WERI-Rb-1 (cell line): ENCODE measurements at places on chromosomes 4 and X.
A peak's percentile ranks its signal among the peaks of the same experiment; 100 is the strongest.

DNA sequence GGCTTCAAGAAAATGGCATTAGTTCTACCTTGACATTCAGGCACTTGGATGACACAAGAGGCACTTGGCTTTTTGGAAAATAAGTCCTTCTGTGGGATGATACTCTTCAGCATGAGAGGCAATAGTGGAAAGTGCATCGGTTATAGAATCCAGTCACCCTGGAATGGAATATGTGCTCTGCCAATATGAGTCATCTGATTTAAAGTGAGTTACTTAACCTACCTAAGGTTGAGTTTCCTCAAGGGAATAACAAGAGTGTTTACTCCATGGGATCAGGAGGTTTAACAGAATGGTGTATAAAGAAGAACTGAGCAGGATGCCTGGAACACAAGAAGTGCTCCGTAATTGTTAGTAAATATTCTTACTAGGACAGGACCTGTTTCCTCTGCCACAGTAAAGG, 10.7 kb downstream of the SLC39A8 start:
- DNase-seq: no peak

DNA sequence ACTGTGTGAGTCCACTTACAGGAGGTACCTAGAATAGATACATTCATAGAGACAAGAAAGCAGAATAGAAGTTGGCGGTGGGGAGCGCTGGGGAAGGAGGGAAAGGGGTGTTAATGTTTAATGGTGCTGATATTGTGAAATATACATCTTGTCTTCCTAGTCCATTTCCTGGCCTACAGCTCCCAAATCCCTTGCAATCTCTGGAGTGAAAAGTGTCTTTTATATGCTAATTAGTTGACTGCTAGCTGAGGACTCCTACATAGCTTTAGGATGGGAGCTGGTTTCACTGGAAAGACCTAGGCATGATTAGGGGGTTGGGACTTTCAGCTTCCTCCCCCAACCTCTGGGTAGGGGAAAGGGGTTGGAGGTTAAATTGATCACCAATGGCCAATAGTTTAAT, 36.0 kb downstream of the FUNDC1 start:
- no peak for DNase-seq

- DNase-seq: no peak
These were observed 429.7 kb downstream of the MAPK10 start for GRCh38 chr4:85929961-85930665.

DNA sequence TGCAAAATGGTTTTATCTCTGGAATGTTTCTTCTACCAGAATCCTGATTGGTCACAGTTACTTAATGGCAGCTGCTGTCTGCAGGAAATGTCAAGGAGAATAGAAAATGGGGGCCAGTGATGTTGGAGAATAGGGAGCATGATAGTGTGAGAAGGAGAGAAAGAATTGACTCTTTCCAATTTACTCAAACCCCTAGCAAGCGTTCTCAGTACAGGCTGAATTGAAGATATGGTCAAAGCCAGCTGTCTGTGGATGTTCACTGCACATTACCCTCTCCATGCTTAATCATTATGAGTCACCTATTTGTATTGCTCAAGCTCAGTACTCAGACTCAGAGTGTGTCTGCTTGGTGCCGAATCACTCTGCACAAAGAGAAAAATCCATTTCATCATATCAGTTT, 57.8 kb upstream of the FAM47B start:
- DNase-seq: no peak

GRCh38 chr4:81828991-81829390, 357.3 kb upstream of the RASGEF1B start:
- DNase-seq: no peak

GRCh38 chr4:185508181-185508580, 27.1 kb downstream of the PDLIM3 start:
- DNase-seq: no peak

DNA sequence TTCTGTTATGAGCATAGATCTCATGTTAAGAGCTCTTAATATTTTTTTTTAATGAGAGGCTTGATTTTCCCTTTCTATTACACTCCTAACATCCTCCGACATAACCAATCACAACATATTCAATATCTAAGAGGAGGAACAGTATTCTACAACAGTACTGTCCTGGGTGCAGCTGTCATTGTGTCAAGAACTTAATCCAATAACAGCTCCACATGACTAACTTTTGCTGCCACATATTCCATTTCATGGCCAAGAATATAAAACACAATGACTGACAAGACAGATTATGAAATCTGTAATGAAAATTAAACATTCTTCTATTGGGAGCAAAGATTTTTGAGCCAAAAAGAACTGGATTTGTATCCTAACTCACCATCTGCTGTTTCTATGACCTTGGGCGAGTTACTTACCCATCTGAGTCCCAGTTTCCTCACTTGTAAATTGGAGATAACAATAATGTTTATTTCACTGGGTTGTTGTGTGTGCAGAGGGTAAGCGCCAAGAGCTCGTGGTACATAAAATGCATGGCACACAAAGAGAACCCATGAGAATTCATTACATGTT, 405.6 kb downstream of the SPRY1 start:
- DNase-seq: no peak

DNA sequence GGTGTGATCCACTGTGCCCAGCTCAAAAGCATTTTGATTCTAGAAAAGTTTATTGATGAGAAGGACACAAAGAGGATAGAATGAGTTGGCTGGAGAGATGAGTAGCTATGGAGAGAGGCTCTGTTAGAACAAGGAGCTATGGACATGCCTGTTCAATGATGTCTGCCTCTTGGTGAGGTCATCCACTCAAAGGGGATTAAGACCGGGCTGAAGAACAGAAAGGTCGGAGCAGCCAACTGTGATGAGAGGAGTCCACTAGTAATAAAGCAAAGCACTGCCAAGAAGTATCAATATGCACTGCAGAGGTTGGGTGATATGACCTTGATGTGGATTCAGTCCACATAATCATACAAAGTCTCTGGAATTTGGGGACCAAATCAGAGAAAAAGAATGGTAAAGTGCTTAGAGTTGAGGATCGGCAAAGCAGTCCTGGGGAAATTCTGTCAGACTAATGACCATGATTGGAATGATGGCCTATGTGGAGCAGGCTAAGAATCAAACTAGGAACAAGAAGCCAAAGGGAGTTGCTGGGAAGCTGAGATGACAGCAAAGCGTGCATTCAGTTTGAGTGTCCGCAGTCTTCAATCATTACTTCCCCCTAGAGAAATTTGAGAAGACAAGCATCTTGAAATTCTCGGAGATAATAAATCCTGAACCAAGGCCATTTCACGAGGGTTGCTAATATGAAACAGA, 55.7 kb upstream of the MMAA start:
- DNase-seq: peak; percentile 22

GRCh38 chr4:3792813-3793212, 26.6 kb downstream of the ADRA2C start:
- DNase-seq: peak; percentile 88

DNA sequence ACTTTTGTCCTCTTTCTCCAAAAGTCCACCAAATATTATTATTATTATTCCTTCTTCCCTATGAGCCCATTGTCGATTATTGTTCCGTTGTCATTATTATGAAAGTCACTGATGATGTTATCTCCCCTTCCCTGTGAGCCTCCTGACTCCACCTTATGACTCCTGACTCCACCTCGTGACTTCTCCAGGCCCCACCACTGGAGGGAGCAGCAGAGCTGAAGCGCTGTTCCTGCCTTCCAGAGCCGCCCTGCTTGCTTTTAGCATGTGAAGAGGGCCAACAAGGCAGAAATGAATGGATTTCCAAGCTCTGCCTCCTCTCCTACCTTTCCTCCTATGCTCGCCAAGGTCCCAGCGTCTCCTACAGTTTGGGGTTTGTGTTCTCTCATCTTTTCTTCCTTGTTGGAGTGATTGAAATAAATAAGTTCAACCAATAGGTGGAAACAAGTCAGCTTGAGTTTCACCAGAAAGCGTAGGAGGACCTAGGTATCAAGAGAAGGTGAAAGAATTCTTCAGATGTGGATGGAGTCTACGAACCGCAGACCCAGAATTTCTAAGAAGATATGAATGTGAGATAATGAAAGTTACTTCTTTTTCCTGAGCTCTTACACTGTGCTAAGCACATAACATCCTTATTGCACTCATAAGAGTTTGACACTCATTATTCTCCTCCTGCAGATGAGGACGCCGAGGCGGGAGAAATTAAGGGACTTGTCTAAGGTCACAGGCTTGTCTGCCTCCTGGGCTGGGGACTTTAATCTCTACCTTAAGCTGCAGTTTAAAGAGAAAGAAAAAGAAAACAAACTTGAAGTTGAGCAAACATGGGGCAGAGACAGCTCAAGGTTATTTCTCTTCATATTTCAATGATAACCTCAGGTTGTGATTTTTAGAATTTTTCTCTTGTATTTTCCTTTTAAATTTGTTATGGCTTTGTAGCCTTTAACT, 26.1 kb downstream of the IGSF1 start:
- peak; percentile 32 for DNase-seq

DNA sequence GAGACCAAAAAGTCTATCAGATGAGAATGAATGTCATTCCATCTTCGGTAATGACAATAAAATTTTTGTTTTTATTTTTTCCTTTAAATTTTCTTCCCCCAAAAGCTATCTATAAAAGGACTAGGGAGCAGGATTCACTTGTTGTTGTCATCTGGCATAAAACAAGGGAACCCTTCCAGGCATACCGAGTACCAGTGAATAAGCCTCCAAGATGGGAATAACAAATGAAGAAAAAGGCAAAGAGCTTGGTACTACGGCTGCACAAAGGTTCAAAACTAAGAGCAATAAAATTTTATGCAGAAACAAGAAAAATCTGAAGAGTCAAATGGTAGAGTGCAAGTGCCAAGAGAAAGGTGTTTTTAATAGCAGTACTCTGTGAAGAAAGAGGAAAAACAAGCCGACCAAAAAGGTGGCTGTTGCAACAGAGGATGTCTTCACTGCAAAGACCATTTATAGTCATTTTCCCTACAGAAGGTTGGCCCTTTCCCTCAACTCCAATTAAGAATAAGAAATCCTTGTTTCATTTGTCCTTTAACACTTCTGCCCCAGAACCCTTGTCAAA, 25.8 kb downstream of the PPP3CA start:
- DNase-seq: no peak

- no peak for DNase-seq
These were observed 3.9 kb upstream of the PLA2G12A start for GRCh38 chr4:109733728-109734127.

GRCh38 chrX:120331116-120331515, 19.9 kb upstream of the TMEM255A start:
- DNase-seq: no peak

DNA sequence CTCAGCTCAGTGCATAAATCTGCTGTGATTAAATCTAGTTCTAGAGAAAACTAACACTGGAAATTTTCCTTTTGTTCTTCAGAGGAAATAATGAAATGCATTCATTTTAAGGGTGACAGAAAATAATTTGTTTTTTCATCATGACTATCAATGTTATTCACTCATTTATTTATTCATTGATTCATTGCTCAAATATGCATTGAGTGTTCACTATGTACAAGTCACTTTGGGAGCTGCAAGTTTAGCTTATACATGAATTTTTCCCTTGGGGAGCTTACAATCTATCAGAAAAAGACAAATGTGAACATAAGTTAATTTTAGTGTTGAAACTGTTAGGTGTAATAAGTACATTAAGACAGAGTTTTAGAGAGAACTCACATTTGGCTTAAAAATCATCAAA, 897.8 kb downstream of the CENPC start:
- no peak for DNase-seq

DNA sequence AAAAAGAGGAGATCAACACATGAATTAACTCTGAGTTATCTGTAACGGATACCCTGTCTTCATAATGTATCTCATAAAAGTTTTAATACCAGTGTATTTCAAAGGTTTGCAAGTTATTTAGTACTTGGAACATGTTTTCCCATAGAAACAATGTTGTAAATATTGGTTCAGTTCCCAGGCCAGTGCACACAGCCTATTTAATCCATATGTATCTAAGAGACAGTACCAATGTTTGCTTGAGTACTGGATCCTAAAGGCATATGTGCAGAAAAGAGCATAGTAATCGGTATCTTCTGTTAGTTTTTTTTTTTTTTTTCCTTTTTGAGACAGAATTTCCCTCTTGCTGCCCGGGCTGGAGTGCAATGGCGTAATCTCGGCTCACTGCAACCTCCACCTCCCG, 46.1 kb downstream of the SLIT2 start:
- DNase-seq: no peak

DNA sequence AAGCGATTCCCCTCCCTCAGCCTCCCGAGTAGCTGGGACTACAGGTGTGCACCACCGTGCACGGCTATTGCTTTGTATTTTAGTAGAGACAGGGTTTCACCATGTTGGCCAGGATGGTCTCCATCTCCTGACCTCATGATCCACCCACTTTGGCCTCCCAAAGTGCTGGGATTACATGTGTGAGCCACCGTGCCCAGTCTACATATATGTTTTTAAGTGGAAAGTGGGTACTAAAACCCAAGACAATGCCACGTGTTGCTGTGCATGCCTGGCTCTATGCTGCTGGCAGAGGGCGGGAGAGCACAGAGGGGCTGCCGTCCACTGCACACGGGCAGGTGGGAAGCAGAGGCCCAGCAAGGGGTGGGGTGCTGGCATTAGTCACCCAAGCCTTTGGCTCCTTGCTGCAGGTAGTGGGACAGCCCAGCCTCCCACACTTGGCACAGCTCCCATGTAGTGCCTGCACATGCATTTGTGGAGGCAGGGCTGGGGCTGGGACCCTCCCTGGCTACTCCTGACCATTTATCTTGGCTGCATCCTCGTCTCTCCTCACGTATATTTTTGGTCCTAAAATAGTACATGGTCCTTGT, 3.5 kb downstream of the EMD start:
- no peak for DNase-seq

DNA sequence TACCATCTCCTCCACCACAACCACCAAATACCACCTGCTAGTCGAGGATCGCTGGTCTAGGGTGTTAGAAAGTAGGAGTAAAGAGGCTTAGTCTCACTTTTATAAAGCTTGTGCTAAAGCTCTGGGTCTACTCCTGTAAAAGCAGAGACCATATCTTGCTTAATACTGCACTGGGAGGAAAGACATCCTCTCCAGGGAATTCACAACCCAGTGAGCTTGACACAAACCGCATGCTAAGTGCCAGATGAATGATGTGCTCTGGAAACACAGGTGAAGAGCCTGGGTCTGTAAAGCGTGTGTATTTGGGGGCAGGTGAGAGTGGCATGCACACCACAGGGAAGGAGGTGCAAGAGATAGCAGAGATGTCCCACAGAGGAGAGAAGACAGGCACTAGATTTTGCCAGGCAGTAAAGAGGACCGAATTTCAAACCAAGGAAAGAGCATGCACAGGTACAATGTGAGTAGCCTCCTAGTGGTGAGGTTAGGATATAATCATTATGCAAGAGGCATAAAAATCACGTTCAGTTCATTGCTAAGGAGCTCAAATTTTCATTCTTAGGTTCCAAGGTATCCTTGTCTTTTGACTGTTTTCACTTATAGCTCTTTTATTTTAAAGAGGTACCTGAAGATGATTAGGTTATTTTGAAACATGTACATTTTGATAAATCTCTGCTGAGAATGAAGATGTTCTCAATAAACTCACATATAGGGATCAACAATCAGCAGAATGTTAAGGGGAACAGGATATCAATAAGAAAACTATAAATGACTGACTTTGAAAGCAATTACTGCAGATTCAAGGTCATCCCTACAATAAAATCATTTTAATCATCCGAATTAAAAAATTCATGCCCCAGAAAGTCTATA, 20.7 kb downstream of the TAPT1 start:
- DNase-seq: no peak
